ENCODE measurements at places on chromosomes 1 and 21.

DNA sequence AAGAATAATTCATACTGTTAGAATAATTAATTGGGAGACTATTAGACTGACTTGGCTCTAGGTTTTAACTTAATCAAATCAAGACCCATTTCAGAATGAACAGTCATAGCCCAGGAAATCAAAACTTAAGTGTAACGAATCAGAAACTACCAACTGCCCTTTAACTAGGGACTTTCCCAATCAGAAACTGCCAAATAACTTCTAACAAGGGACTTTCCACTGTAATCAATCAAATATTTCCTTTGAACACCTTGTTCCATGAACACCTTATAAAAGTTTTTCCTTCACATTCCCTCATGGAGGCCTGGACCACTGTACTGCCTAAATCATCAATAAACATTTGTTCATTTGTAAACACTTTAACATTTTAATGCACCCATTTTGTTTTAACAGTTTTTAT lies 1054.7 kb upstream of the TMPRSS15 start:
- DNase-seq, result no peak

DNA sequence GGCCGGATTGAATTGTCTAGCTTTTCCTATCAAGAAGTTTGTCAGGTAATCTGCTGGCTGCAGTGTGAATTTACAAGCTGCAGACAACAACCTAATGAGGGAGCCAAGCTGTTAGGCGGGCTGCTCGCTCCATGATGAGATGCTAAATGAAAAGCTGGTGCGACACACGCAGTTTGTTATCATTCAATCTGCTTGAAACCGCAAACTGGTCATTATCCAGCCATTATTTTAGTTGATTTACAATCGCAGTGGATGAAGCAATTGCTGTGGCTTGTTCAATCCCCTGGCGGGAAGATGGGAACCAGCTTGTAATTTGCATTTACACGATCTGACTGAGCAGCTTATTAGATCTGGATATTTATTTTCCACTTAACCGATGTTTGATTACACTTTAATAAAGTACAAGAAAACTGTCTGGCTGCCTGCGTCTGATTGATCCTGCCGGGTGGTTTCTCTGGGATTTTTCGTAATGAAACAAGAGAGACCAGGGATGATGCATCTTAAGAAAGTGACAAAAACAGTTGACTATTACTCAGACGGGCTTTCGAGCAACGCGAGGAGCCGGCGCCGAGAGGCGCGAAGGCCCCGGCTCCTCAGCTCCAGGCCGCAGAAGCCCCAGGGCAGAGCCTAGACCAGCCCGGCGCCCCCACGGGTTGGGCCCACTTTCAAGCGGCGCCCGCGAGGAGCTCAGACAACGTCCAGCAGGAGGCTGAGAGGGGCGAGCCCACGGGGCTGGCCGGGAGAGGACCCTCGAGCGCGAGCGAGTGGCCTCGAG lies 118.0 kb upstream of the BARHL2 start:
- DNase-seq, result no peak

GRCh38 chr1:152783095-152783494 lies 3.0 kb upstream of the LCE1E start:
- DNase-seq, result peak; percentile 44

GRCh38 chr21:39347537-39347936 lies 1.4 kb downstream of the HMGN1 start:
- no peak for DNase-seq

GRCh38 chr21:41166884-41167283 lies 1.1 kb upstream of the BACE2 start:
- DNase-seq, result no peak

DNA sequence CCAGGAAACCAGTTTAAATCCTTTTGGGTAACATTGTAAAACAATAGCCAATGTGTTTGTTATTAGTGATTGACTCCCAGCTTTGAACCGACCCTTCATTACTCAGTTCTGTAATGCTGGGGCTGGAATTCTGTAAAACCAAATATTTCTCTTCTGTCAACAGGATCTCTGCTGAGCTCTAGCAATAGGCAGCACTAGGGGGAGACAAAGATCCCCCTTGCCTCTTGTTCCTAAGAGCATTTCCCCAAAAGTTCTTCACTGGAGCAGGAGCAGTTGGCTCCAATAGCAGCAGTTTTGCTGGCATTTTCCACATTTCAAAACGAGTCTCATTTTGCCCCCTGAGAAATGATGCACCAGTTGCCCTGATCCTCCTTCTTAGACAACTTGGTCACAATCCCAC lies 1671.1 kb downstream of the MRPL39 start:
- no peak for DNase-seq

GRCh38 chr1:79679916-79680315 lies 673.4 kb upstream of the ADGRL4 start:
- peak; percentile 75 for DNase-seq

- no peak for DNase-seq
Observed at GRCh38 chr1:228312136-228312764, 94.4 kb downstream of the TRIM11 start.

DNA sequence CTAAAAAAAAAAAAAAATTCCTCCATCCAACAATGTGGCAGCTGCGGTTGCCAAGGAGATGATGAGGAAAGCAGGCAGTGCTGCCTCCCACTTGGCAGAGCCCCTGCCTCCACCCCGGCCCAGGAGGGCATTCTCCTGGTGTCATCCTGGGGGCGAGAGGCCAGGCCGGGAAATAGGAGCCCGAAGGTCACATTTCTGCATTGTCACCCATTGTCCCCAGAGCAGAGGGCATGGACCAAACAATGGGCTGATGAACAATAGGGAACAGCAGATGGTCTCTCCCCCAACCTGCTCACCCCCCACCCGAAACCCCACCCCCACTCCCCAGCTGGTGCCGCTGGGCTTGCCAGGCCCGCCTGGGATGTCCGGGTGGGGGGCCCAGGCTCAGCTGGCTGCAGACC lies 37.3 kb downstream of the CAMK2N1 start:
- DNase-seq, result no peak

GRCh38 chr1:28796352-28797211 lies 15.4 kb upstream of the OPRD1 start:
- no peak for DNase-seq

- DNase-seq, result peak; percentile 99
Observed at GRCh38 chr1:165903672-165904071, 76.3 kb downstream of the UCK2 start.

DNA sequence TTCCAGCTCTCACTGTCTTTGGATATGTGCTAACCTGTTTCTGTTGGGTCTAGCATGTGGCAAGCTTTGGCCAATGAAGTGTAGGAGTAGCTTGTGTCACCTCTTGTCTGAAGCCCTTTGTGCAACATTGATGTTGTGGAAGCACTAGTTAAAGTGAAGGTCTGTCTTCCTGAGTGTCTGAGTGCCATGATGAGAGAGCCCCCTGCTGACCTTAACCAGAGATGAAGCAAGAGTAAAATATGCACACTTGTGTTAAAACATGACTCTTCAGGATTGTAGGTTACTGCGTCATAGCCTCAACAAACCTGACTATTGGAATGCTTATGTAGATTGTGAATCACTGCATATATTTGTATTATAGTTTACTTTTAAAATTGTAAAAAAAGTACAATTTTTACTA lies 103.7 kb downstream of the NCAM2 start:
- DNase-seq, result no peak

- peak; percentile 28 for DNase-seq
Observed at GRCh38 chr1:35717911-35718476, 690 bp downstream of the C1orf216 start.

DNA sequence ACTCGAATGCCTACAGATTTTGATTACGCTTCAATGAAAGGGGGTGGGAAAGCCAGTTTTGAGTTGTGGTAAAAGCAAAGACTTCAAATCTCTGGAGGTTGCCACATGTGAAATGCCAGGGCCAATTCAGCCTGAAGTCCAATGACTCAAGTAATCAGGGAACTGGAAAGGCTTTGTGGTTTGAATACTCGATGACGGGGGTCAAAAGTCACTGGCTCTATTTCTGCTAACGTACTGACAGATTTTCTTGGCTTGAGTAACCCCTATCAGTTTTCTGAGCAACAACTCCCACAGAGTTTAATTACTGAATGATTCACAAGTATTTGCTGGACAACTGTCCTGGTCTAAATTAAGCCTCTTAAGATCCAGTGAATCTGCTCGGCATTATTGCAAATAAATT lies 152.2 kb downstream of the SIPA1L2 start:
- DNase-seq, result peak; percentile 88

- no peak for DNase-seq
Observed at GRCh38 chr1:180627411-180627810, 4.4 kb upstream of the XPR1 start.

All from epithelial cell of esophagus (primary cell).